ENCODE measurements at places on chromosomes 7 and 10. TPM values are rescaled to one million over a fixed set of nuclear protein-coding genes. Genes with fewer than 3 reads are reported as not detected.

DNA sequence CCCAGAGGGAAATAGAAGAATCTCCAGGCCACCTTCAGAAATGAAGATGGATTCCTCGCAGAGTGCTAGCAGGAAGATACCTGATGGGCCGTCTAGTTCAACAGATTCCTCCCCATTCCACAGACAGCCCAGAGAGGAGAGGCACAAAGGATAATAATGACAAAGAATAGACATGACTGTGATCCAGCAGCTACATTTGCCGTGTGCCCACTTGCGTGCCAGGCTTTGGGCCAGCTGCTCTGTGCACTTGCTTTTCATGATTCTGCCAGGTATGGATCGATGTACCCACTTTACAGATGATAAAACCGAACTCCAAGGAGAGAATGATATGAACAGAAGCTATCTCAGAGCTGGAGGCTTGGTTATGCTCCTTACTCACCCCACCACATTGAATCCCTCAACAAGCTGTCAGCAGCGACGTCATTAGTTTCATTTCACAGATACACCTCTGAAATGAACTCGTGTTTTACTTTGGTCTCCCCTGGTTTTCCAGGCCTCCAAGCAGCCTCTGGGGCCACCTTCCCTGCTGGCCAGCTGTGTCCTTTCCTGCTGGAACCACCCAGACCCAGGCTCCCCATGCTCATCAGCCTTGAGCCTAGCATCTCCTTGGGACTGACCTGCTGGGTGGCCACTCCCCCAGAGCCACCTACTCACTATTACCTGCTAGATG, 11.9 kb upstream of the WDFY4 start:
- DNase-seq, result no peak

DNA sequence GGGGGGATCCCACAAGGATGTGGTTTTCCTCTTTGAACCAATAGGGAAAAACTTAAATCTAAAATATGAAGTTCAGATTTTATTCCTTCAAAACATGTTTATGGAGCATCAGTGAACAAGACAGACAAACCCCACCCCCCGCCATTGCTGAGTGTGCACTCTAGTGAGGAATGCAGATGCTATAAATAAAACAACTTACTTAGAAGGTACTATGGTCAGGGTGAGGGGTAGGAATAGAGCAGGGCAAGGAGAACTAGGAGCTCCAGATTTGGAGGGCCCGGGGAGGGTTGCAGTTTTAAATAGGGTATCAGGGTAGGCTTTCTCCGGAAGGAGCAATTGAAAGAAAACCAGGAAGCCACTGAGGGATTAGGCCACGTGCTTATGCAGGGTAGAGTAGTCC, 47.9 kb downstream of the CELF2 start:
- no peak for DNase-seq

- no peak for DNase-seq
Observed at GRCh38 chr10:77619964-77620703, 17.5 kb downstream of the KCNMA1 start.

GRCh38 chr7:137847568-137848050, 835 bp upstream of the DGKI start:
- no peak for DNase-seq

CFAP46 gene
- 11.3 TPM for polyA plus RNA-seq

DNA sequence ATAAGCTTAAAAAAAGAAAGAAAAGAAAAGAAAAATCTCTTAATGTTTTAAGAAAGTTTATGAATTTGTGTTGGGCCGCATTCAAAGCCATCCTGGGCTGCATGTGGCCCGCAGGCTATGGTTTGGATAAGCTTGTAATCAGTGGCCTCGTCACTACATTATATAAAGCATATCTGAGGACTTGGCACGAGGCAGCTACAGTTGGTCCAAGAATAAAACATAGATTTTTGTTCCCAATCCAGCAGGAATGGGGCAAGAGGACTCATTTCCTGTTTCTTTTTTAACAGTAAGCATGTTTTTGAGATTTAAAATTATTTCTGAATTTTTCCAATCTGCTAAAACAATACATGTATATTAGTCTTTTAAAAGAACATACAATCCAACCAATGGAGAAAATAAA, 28.6 kb downstream of the MCM10 start:
- DNase-seq, result no peak

MAT1A gene
- polyA plus RNA-seq, result 1.5 TPM

DNA sequence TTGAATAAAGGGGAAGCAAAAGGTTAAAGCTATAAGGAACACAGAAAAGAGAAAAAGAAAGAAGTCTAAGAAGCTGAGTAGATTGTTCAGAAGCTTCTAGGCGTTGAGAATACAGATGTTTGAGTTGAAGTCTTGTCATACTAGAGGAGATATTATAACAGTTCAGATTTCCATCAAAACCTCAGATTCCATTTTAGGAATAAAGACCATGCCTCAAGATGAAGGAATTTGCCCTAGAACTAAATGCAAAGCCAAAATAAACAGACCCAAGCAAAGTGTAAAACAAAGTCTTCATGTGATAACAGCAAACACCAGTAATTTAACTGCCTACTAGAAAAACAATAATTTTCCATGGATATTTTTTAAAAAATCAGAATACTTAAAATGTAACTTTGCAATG, 476.5 kb upstream of the POT1 start:
- DNase-seq, result no peak

DNA sequence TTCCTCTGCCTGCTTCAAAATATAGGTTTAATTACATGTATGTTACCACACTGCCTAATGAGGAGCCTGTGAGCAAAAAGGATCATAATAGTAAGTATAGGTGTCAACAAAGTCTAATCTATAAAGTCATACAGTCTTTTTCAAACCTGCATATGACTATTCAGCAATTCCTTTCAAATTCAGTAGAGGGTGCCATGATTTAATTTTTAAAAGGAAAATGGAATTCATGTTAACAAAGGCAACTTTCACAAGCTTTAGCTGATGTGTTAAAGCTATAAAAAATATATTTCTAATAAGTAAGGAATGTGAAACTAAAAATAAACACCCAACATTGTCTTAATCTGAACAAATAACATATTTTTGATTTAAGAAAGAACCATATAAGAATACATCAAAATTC, 52.1 kb downstream of the MPP7 start:
- no peak for DNase-seq

DNA sequence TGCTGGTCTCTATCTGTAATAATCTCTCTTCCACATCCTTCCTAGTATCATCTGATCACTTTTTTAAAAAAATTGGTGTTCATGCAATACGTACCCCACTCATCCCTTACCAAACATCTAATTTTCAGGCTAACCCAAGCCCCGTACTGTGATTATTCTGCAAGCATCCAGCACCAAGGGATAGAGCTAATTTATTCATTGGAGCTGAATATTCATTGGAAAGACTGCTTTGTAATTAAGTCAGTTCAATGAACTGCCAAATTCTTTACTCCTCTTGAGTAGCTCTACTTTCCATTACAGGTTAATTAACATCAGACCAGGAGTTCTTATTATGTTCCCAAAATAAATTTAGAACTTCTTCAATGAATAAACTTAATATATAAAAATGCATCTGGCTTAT, 66.4 kb upstream of the MRLN start:
- no peak for DNase-seq

DNA sequence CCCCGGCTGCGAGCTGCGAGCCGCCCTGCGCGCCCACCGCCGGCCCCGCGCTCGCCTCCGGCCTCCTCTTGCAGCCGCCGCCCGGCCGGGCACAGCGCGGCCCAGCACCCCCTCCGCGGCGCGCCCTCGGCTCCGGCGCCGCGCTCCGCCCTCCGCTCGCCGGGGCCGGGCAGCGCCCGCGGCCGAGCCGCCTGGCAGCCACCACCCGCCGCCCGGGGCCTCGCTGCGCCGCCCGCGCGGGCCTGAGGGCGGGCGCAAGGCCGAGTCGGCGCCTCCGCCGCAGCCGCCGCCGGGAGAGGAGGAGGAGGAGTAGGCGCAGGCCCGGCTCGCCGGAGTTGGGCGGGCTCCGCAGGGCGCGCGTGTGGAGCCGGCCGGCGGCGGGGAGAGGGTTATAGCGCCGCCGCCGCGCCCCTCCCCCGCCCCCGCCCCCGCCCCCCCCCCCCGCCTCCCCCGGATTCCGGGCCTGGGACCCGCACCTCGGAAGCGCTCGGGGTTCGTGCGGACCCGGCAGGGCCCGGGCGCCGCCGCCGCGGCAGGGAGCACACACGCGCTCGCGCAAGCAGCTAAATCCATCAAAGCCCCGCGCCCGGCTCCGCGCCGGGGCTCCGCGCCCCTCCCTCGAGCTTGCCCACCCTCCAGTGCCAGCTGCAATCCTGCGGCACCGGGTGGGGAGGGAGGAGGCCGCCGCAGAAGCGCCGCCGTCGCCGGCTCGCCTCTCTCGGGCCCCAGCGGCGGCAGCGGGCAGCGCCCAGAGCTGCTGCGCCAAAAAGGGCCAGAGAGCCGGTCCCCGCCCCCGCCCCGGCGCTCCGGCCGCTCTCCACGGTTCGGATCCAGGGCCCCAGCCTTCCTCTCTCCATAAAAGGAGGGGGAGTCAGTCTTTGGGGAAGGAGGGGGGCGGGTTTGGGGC, at the start of gene PDGFA:
PDGFA (minus strand) TSS at position 363 of the 907 bp plus-strand sequence. CDS start 845 bp downstream, outside the sequence.
- no peak for DNase-seq

DNA sequence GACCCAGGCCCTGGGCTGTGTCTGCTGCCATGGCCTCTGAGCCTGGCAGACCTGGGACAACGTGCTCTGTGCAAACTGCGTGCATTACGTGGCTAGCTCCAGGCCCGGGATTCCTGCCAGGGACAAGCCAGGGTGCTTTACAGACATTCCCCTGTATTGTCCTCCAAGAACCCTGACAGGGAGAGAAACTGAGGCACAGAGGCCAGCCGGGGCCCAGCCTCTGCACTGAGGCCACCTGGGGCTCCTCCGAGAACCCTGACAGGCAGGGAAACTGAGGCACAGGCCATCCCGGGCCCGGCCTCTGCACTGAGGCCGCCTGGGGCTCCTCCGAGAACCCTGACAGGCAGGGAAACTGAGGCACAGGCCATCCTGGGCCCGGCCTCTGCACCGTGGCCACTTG, 64.9 kb downstream of the CFAP46 start:
- no peak for DNase-seq

GRCh38 chr7:11436773-11437524, 395.0 kb downstream of the THSD7A start:
- no peak for DNase-seq
